ENCODE measurements at places on chromosomes 3 and 15. TPM values are rescaled to one million over a fixed set of nuclear protein-coding genes. Genes with fewer than 3 reads are reported as not detected.
A peak's percentile ranks its signal among the peaks of the same experiment; 100 is the strongest.

The NCEH1 gene
- 19.7 TPM for total RNA-seq

The TMEM62 gene
- 31.0 TPM for total RNA-seq

GRCh38 chr15:71465131-71465955 is 345.0 kb upstream of the NR2E3 start:
- no peak for DNase-seq

The KBTBD13 gene
- total RNA-seq: not detected

GRCh38 chr15:51080286-51080685 is 14.4 kb downstream of the TNFAIP8L3 start:
- no peak for DNase-seq

GRCh38 chr3:98890965-98891910 is 10.3 kb downstream of the DCBLD2 start:
- DNase-seq: no peak

DNA sequence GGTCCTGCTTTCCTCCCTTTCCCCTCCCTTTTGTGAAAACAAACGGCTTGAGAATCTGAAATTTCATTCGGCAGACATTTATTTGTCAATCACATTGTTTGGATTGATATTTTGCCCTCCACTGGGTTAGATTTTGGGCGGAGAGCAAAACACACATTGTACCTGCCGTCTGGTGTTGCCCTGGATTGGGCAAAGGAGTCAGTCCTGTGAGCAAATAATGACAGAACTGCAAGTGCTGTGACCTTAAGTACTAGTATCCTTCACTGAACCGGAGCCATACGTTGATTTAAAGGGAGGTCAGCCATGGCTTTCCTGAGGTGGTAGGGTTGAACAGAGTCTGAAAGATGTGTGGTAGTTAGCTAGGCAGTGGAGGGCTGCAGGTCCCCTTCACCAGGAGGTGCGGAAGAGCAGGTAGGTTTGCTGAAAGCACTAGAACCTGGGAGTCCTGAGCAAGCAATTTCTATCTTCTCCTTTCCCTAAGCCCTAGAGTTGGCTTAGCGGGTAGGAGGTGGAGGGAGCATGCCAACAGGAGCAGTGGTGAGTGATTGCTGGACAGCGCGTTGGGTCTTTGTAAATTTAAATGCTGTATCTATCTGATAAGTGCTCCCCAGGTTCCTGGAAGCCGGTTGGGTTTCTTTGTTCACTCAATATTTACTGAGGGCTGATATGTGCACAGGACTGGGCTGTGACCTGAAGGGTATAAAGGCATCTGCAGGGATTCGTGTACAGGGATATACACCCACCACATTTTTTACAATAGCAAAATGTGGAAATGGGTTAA is 2.0 kb downstream of the PDIA5 start:
- no peak for DNase-seq

DNA sequence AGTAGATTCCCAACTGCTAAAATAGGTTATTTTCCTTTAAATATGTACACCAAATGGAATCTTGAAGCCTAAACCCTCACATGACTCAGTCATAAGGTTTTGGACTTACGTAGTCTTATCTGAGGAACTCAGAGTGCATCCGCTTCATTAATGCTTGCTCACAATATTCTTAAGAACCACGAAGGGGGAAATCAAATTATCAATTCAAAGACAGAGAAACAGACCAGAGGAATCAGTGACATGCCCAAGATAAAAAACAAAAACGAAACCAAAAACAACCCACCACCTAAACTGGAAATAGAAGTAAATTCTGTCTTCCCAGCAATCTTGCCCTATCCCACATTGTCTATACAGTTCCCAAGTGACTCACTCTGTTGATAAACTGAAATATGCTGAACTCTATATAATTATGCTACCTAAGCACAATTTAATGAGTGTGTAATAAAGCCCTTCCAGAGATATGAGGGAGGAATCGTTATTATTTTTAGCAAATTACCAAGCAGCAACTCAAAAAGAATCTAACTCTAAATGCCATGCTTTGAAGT is 135.4 kb upstream of the CBLB start:
- peak; percentile 31 for DNase-seq

Data from glomerular endothelial cell (primary cell).